ENCODE measurements at places on chromosomes 3 and 15.

DNA sequence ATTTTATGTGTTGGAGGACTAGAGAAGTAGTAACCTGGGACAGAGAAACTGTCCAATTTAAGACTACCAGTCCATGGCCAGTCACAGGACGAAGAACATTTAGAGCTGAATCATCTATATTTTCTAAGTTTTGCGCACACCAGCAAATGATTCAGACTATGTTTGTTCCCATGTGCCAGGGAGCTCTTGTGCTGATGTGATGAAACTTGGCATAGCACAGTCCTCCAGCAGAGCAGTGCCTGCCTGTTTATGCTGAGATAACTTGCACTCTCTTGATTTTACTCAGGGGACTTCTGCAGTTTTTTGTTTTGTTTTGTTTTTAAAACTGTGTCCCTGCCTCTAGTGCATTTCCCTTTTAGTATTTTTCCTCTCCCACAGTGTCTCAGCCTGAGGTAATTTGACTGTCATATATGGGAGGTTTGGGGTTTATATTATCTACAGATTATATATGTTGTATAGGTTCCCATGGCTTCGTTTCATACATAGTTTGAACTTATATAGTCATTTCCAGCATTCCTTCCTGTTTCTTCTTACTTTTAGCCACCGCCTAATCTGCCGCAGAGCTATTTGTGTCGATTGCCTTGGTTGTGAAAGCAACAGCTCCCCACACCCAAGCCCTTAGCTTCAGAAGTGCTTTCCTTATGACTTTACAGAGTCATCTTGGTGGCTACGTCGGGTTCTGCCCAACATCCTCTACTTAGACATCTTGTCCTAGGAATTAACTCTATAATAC is 45.5 kb downstream of the PPM1L start:
- DNase-seq: no peak

- DNase-seq: no peak
These were observed 8.4 kb downstream of the CHSY1 start for GRCh38 chr15:101243420-101243819.

DNA sequence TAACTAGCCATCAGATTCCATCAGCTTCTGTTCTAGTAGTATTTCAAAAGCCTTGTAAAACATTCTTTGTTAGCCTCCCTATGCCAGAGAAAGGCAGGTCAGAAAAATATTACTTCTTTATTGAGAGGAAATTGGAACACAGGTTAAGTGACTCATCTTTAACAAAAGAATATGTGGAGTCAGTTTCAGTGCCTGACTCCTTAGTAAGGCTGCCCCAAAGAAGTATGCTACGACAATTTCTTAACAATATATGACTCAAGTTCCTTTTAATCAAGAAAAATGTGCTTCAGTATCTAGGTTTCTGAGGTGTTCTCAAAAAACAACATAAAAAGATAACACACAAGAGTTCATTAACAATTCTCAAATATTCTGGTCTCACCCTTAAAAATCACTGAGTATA is 139.2 kb downstream of the VPS13C start:
- no peak for DNase-seq

GRCh38 chr3:15903164-15903563 is 105.4 kb upstream of the ANKRD28 start:
- no peak for DNase-seq

DNA sequence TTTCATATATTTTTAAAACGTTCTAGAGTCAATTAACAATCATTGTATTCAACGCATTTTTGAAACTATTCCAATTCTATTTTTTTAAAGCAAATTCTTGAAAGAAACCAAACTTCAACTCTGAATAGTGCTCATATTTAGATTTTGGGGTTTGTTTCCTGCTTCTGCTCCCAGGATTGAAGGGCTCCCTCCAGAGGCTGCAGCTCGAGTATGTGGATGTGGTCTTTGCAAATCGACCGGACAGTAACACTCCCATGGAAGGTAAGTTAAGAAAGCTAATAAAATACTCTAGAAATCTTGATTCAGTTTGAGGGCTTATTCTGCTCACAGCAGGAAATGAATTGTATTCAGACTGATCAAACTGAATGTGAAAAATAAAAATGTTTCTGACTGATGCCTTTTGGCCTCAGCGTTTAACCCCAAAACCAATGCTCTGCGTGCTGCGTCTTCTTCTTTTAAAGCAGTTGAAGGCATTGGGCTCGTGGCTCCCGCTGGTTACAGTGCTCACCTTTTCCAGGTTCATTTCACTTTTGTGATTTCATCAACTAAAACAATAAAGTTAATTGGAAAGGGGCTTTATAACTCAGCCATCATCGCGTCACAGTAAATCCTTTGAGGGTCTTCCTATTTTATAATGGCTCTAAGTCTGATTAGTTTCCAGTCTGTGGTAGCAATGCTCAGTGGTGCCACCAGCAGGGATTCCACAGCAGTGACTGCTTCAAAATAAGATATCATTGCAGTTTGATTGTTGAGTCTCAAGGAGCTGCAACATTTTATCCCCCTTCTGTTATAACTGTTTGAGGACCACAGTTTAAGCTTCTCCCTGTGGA is 80.1 kb downstream of the SSR3 start:
- DNase-seq: no peak
